ENCODE measurements at places on chromosomes 7 and 10.
A peak's percentile ranks its signal among the peaks of the same experiment; 100 is the strongest.

DNA sequence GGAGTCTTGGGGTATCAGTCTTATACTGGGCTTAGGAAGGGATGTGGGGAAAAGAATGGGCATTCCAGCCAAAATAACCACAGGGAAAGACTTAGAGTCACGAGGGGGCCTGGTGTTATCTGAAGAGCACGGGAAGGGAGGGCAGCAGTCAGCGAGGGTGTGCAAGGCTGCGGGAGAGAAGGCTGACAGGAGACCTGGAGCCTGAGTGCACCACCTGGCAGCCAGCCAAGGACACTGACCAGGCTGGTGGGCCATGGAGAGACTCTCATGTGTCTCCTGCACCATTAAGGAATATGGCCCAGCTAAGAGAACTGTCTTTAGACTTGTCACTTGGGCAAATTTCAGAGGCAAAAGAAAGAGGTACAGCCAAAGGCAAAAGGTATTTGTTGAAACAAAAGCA, 69.6 kb downstream of the PKD1L1 start:
- DNase-seq, result no peak

GRCh38 chr7:68587599-68587998, 1010.7 kb upstream of the AUTS2 start:
- no peak for DNase-seq

DNA sequence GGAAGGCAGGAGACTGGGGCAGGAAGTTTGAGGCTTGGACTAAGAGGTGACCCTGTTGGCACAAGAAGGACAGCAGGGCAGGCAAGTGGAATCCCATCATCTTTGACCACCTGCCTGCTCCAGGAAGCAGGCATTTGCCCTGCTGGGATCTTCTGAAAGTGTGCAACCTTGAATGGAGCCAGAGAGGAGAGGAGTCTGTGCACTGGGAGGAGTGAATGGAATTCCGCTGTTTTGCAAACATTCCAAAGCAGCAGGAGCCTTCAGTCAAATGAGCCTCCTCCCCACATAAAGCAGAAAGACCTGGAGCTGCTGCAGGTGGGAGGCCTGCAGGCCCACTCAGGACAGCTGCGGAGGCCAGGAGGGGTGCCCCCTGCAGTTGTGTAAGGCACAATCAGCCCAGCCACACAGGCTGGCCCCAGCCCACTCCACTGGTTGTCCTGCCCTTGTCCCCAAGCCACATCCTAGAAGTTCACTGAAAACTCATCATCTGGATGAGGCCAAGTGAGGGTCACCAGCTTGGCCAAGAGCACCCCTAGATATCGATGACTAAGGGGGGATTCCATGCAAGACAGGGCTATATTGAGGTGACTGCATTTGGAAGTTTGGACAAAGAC, 249.5 kb downstream of the RPS24 start:
- DNase-seq, result no peak

DNA sequence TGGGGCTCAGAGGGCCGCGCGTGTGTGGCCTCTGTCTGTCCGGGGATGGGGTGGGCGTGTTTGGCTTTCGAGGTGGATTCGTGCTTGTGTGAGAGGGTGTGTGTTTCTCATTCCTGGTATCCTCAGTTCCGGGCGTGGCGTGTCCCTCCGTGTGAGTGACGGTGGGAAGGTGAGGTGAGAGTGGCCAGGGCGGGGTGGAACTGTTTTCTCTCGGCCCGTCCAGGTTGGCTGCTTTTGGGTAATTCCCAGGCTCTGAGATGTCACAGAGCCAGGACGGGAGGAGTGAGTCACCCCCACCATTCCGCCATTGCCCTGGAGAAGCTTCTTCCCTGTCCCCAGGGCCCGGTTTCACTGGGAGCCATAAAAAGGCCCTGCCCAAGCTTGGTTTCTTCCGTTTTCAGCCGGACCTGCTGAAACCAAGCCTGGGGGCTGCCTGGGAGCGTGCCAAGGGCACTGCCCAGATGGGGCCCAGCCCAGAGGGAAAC, 21.3 kb upstream of the CLDN4 start:
- no peak for DNase-seq

DNA sequence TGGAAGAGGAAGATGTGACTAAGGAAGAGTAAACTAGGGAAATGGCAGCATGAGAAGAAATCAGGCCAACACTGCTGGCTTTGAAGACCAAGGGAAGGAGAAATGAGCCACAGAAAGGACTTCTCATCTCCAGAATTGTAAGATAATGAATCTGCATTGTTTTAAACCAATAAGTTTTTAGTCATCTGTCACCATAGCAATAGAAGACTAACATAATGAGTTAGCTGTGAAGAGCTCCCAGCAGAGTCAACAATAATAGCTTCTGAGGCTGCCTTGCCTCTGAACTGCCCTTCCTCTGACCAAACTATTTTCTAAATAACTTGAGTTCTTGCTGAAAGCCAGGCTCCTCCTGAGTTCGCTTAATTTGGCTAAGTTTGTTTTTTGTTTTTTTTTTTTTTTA, 103.6 kb downstream of the CACNA2D1 start:
- DNase-seq, result no peak

DNA sequence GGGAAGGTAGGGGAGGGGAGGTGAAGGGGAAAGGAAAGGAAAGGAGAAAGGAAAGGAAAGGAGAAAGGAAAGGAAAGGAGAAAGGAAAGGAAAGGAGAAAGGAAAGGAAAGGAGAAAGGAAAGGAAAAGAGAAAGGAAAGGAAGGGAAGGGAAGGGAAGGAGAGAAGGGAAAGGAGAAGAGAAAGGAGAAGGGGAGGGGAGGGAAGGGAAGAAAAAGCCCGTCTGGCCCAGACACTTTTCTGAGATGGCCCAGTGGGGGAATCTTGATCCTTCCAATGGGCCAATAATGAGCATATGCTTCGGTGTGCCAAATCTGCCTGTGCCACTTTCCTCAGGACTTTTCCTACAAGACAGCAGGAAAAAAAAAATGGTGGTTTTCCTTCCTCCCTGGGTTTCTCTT, 64.5 kb downstream of the CH25H start:
- DNase-seq, result no peak

DNA sequence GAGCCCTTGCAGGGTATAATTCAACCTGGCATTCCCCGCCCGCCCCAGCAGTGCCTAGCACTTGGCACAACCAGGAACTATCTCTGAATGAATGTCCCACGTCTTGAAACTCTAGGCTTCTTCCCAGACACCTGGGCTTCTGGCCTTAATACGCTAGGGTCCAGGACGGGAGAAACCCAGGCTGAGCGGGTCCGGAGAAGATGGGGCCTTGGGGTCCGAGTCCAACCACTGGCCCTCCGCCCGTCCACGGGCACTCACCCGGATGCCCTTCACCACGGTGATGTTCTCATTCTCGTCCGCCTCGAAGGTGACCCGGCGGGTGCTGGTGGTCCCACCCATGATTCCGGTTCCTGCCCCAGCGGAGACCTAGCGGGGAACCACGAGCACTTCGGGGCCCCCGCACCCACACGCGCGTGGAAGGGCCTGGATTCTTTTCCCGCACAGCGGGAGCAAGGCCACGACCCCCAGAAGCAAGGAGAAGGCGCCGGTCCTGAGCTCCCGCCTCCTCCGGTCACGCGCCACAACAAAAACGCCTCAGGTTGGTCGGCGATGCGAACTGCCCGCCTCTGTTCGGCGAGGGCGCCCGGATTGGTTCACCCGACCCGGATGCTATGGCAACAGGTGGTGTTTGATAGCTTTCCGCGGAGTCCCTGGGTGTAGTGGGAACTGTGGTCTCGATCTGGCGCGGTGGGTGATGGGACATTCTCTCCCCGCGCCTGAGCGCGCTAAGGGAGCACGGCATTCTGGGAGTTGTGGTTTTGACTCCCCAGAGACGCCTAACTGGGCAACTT, at the start of gene CHCHD3:
TSS of gene CHCHD3 (minus strand) at position 492 of the 791 bp plus-strand sequence. CDS start at position 339, 153 bp downstream.
- peak; percentile 95 for DNase-seq

GRCh38 chr7:77475181-77475580, 59.0 kb upstream of the GSAP start:
- no peak for DNase-seq

DNA sequence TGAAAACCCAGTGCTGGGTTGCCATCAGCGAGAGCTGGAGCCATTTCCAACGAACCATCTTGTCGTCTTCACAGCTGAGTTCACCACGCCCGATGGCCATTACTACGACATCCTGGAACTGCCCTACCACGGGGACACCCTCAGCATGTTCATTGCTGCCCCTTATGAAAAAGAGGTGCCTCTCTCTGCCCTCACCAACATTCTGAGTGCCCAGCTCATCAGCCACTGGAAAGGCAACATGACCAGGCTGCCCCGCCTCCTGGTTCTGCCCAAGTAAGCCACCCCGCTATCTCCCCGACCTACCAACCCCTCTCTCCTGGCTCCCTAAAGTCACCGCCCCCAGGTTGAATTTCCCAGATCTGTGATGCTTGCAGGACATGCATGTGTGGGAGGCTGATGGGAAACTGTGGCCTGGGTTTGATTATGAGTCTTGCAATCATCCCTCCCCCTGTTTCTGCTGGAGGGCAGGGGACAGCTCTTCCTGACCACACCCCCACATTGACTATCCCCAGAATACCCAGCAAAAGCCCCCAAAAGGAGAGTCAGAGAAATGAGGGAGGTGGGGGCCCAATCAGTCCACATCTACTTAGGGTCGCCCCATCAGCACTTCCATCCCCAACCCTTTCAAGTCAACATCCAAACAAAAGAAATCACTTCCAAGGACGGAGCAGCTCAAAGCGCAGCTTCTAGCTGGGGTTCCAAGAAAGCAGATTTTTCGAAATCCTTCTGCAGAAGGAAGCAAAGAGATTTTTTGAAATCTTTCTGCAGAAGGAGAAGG, 6.9 kb downstream of the SERPINE1 start:
- DNase-seq, result no peak

GRCh38 chr10:123175389-123176387, 21.5 kb downstream of the BUB3 start:
- DNase-seq, result no peak

DNA sequence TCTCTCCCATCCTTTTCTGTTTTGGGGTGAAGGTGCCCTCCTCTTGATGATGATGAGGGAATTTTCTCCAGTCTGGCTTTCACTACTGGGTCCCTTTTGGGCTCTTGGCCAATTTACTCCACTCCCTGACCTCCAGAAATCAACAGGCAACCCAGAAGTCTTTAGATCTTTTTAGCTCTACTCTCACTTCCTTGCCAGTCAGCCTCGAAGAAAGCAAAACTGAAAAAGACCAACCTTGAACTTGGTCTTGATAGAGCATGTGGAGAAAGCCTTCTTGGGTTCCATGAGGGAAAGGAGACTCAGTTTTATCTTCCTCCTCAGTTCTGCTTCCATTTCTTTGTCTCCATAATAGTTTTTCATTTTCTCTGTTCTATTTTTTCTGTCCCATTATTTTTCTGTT, 91.4 kb upstream of the NPVF start:
- no peak for DNase-seq

DNA sequence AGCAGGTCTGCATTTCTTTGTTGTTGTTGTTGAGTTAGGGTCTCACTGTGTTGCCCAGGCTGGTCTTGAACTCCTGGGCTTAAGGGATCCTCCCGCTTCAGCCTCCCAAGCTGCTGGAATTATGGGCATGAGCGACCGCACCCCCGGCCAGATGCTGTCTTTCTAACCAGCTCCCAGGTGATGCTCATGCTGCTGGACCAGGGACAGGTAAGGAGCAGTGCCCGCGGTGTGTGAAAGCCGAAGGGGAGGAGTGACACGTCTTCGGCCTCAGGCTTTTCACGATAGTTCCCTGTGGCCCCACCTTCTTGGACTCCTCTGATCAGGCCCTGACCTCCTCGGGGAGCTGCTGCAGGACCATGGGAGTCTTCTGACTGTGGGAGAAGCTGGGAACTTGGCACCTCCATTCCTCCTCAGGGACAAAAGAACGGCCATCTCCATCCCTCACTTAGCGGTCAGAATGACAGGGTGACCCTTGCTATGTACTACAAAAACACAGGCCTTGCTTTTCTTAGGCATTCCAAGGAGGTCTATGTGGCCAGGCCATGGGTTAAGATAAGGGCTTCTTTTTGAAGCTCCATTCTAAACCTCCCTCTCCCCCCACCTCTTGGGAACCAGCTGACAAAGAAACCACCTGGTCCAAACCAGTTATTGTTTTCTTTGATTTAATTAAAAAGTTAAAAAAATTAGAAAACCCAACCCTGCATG, 5.5 kb downstream of the SFRP5 start:
- no peak for DNase-seq

DNA sequence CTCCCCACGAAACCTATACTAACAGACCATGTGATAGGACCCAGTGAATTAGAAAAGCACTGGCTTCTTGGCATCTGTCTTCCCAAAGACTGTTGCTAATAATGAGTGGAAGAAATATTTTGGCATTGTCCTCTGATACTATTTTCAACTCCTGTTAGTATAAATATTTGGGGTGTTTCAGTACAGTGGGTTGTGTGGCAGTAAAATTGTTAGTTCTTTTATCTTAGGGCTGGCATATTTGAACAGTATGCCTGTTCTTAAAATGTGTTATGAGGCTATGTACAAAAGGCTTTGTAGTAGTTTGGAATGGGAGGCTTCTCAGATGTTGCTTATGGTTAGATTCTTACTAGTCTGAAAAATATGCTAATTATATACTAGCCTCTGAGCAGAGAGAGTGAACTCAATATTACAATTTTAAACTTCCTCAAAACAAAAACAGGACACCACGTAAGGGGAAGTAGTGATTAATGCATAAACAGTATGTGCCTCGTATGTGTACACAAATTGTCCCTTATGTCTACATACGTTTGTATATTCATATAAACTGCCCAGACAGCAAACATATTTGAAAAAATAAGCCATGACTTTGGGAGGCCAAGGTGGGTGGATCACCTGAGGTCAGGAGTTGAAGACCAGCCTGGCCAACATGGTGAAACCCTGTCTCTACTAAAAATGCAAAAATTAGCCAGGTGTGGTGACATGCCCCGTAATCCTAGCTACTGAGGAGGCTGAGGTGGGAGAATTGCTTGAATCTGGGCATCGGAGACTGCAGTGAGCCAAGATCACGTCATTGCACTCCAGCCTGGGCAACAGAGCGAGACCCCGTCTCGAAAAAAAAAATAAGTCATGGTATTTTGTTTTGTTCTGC, 115.4 kb downstream of the ARID5B start:
- no peak for DNase-seq

DNA sequence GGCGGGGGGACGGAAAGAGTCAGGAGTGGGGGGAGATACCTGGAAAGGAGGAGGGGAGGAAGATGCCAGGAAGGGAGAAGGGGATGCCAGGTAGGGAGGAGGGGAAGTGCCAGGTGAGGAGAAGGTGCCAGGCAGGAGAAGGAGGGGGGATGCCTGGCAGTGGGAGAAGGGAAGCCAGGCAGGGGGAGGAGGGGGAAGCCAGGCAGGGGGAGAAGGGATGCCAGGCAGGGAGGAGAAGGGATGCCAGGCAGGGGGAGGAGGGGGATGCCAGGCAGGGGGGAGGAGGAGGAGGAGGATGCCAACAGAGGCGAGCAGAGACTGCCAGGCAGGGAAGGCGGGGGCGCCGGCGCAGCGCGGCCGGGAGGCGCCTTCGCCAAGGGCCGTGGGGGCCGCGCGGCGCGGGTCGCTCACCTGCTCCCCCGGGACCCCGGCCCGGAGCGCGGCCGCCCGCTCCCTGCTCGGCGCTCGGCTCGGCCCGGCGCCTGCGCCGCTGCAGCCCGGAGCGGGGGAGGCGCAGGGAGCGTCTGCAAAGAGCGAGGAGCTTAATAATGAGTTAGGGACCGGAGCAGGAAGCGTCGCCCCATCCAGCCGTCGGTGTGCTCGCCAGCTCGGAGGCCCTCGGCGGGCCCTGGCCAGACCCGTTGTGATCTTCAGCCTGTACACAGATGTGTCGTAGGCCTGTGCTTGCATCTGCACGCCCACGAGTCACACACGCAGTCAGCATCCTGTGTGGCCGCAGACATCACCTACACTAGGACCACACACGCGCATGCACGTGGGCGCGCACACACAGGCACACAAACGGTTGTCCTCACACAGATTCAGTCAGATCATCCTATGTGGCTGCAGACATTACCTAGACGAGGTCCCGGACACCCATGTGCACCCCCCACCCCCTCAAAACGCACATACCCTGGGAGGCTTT, 28.4 kb upstream of the SMARCD3 start:
- peak; percentile 38 for DNase-seq

GRCh38 chr10:22461891-22462290, 116.6 kb downstream of the SPAG6 start:
- no peak for DNase-seq

Data from activated T-cell treated with anti-CD3 and anti-CD28 coated beads for 4 hours (primary cell).